ENCODE measurements at places on chromosomes 12 and 14.

DNA sequence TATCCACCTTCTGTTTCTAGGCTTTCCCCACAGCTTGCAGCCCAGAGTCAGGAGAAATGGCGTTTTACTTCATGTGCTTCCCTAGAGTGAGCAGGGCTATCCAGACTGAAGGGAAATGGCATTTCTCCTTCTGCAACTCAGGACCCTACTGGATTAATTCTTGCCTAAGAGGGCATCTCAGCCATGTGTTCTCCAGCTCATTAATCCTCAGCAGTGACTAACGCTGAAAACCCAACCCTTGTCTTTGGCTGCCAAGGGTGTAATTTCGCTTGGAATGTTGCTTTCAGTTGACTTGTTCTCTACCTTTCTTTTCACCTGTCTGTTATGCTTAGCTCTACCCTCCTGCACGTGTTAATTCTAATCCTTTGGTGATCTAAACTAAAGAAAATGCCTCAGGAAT, 21.0 kb upstream of the EMP1 start:
- peak; percentile 69 for DNase-seq

- DNase-seq = no peak
Measured at GRCh38 chr14:71359823-71360222, 452.6 kb downstream of the PCNX1 start.

- DNase-seq = no peak
Measured at GRCh38 chr12:2997989-2998670, 38.9 kb downstream of the TEAD4 start.

DNA sequence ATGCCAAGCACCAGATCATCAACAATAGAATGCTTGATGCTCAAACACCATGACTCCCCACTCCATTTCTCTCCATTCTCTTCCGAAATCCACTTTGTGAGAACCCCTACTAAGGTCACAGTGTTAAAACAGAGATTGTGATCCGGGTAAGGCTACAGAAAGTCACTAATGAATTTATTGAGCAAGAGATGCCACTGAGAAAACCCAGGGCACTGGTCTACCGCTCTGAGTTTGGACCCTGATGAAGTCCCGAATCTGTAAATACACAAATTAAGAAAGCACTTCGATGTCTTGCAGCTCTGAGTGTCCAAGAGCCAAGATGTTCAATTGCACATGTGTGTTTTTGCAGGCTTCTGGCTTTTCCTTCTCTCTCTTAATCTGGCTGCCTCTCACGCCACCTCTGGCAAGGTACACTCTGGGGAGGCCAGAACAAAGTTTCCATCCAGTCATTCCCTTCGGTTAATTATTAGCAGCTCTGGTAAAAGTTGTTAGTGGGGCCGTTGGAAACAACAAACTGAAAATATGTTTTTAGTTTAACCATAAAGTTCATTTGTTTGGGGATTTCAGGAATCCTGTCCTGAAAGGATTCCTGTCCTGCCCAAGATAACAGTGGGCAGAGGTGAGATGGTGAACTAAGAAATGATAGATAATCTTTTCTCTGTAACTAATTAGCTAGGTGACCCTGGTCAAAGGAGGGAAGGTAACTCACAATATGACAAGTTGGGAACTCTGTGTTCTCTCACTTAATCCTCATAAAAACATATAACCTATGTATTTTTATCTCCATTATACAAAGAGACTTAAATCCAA, 75.4 kb downstream of the BTG1 start:
- no peak for DNase-seq

- DNase-seq = no peak
Measured at GRCh38 chr12:92144631-92145480, 790 bp downstream of the BTG1 start.

- DNase-seq = no peak
Measured at GRCh38 chr12:47714826-47715386, 9.1 kb upstream of the RPAP3 start.

GRCh38 chr14:52563120-52563519, 10.5 kb downstream of the GPR137C start:
- DNase-seq = no peak

GRCh38 chr14:73393375-73393774, 65.0 kb downstream of the NUMB start:
- DNase-seq = no peak

DNA sequence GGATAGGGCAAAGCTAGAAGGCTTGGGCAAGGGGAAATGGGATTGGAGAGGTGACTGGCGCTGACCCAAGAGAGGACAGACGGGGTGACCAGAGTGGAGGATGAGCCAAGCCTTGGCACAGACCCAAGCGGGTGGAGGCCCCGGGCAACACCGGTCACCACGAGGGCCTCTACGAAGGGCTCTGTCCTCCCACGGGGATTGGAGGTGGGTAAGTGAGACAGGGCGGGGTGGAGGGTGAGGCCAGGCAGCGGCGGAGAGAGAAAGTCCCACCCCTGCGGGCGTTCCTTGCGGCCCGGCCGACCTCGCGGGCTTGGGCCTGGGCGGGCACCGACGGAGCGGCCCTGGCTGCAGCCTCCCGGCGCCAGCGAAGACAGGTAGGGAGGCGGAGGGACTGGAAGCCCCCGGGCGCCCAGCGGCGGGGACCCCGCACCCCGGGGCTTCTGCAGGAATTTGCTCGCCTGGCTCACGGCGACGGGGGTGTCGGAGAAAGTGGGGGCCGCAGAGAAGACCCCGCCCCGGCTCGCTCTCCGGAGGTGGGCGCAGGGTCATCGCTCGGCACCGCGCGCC, at the start of gene PAPLN:
Gene PAPLN (plus strand): TSS at position 288 of the 567 bp plus-strand sequence. CDS start 2,273 bp downstream, outside the sequence.
- DNase-seq = no peak

All from fibroblast of the conjunctiva (primary cell).